ENCODE measurements at places on chromosomes 4 and X. TPM values are rescaled to one million over a fixed set of nuclear protein-coding genes. Genes with fewer than 3 reads are reported as not detected.

The GPR119 gene
- not detected for total RNA-seq

The SCML1 gene
- 8.2 TPM for total RNA-seq

The SLITRK4 gene
- total RNA-seq = 13.2 TPM

The ODAPH gene
- total RNA-seq = not detected

The CCDC158 gene
- total RNA-seq = under 0.01 TPM

Measured in pericardium fibroblast (primary cell).